D341Med (cell line): ENCODE measurements at places on chromosomes 5 and 9.
A peak's percentile ranks its signal among the peaks of the same experiment; 100 is the strongest.

DNA sequence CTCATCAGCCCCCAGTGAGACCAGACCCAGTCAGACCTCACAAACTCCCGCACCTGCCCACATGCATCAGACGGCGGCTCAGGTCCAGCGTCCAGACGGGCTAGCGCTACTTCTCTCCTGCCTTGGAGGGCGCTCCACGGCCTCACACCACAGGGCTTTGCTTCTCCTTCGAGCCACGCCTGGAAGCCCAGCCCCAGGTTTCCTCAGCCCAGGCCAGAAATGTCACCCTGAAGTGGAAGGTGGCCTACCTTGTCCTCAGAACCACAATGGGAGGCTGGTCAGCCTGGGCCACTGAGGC lies 2.8 kb downstream of the NACC2 start:
- DNase-seq = no peak

GRCh38 chr9:99919930-99920329 lies 13.5 kb downstream of the STX17 start:
- no peak for DNase-seq

- DNase-seq = no peak
Observed at GRCh38 chr5:42721484-42721883, 35.1 kb upstream of the CCDC152 start.

GRCh38 chr9:117825609-117826347 lies 121.6 kb downstream of the TLR4 start:
- no peak for DNase-seq

GRCh38 chr9:70578720-70579119 lies 164.3 kb upstream of the KLF9 start:
- DNase-seq = no peak

DNA sequence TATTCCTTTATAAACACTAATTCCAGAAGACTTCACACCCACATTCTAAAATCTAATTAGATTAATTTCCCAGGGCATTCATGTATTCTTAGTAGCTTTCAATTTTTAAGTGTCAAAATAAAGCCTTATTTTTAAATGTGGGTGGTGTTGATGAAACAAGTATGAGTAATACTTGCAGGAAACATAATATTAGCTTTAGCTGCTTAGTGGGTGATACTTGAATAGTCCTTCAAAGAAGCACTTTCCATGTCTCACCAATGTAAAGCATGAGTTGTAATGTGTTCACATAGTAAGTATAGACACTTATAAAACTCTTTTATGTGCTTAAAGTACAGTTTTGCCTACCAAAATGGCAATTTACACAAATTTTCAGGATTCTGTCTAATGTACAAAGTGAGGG lies 6.9 kb downstream of the FNBP1 start:
- DNase-seq = no peak

DNA sequence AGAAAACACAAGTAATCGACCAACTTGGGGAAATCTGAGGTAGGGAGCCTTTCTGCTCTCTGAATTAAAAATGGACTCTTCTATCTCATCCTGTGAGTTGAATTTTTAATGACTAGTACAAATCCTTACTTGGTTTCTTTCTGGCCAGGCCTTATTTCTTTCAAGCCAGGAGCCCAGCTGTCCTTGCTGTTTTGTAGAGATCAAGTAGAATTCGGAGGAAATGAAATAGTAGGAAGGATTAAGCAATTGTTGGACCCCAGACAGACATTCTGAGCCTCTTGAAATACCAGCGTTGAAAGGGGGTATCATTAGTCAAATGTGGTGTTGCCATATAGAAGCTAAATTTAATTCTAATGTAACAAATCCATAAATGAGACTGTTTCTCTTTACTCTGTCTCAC lies 53.7 kb upstream of the SMIM15 start:
- DNase-seq = no peak

DNA sequence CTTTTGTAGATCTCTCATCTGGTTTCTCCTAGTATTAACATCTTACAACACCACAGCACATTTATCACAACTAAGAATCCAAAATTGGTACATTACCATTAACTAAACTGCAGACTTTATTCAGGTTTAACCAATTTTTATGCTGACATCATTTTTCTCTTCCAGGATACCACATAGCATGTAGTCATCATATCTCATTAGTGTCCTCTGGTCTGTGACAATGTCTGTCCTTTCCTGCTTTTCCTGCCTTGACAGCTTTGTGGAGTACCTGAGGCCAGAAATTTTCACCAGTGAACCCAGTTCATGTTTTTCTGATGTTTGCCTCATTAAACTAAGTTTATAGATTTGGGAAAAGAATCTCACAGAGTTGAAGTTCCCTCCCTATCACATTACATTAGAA lies 294.7 kb upstream of the TNC start:
- DNase-seq = no peak

DNA sequence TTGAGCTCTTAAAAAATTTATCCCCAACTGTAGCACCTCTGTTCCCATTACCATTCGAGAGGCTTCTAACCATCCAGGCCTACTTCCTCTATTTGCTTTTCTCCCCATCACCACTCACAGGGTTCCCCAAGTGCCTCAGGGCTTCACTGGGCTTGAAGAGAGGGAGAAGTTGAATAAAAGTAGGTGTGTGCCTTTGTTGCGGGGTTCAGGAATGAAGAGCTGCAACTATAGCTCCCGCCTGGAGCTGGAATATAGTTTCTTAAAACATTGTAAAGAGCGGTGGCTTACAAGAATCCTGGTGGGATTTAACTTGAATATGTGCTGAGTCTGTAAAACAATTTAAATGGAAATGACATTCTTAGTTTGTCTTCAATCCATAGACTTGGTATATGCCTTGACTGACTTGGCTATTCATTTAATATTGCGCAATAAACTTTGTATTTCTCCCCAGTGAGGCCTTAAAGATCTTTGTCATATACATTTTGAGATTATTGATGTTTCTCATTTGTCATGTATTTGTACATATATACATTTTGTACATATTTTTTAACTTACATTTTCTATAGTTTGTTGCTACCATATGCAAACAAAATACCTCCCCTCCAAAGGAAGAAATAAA lies 7.2 kb downstream of the ENTREP1 start:
- DNase-seq = no peak

- DNase-seq = no peak
Observed at GRCh38 chr9:126618585-126619360, 5.0 kb downstream of the LMX1B start.

GRCh38 chr9:135095470-135096407 lies 8.3 kb downstream of the OLFM1 start:
- DNase-seq = no peak

DNA sequence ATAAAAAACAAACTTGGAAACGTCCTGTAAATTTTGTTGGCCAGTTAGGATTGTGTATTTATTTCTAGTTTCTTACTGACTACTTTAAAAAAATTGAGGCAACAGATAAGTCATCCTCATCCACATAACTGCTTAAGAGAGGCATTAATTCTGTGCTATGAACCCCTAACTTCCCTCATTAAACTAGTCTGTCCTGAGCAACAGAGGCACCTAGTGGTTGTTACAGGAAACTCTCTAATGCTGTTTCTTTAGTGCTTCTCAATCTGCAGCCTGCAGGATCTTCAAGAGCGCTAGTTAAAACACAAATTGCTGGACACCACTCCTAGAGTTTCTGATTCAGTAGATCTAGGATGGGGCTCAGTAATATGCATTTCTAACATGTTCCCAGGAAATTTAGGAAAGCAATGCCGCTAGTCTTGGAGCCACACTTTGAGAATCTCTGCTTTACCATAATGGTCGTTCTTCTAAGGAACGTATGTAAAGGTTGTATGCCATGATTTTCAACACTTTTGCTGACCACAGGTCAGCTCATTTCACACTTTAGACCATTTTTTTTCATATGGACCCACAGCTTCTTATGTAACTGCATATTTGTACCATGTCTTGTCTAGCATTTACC lies 410.1 kb upstream of the SMARCA2 start:
- peak; percentile 53 for DNase-seq

GRCh38 chr5:132313961-132314432 lies 19.8 kb downstream of the SLC22A4 start:
- DNase-seq = no peak

GRCh38 chr5:164518067-164518740 lies 1012.8 kb downstream of the MAT2B start:
- no peak for DNase-seq

- DNase-seq = no peak
Observed at GRCh38 chr5:51159164-51159563, 224.1 kb upstream of the ISL1 start.

DNA sequence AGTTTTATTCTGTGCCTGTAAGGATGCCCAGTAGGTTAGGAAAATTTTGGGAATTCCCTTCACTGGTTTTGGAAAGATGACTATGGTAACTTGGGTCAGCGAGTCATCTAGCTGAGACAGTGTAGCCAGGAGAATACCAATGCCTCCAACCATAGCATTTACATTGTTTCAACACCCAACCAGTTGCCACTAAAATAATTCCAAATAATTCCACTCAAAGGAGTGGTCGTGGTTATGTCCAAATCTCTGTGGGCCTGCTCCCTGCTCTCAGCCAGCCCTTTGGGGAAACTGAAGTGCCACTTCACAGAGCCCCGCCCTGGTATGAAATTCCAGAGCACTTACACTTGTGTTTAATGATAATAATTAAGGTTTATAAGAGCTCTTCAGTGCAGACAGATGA lies 310.5 kb downstream of the PLK2 start:
- no peak for DNase-seq

DNA sequence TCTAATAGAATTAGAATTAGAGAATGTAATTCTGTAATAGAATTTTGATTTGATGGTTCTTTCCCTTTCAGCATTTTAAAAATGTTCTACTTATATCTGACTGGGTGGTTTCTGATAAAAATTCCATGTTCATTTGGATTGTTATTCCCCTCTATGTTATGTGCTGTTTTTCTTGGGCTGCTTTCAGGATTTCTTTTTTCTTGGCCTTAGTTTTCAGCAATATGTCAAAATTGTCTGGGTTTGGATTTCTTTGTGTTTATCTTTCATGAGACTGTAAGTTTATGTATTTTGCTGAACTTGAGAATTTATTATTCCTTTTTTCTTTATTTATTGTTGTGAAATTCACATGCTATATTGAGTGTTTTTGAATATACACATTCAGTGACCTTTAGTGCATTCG lies 189.1 kb downstream of the RANBP17 start:
- no peak for DNase-seq

DNA sequence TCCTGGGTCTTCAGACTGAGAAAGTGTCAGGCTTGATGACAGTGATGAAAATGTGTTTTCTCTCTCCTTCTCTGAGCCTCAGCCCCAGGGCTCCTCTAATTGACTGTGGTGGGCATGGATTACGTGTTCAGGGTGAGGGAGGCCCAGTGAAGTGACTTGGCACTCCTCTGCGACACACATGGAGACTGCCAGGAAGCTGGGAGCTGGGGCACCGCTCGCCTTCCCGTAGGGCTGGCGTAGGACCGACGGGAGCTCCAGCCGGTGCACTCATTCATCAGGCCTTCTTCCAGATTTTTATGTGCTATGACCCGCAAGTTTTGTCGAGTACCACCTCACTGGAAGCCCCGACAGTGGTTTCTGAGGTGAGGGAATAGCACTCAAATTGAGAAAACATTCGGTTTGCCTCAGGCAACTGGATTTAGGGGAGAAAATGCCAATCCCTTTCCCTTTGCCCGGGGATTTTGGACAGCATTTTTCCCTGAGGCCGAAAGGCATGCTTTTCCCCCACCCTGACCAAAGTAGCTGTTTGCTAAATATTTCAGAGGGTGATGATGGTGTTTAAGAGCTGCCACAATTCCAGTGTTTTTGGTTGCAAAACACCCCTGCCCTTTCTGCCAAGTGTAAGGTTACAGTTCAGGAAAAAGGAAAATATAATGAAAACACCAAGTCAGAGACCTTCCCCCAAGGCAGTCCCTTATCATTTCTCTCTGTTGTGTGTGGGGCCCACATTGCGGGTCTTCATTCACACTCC lies 83.7 kb downstream of the PCSK5 start:
- DNase-seq = no peak

DNA sequence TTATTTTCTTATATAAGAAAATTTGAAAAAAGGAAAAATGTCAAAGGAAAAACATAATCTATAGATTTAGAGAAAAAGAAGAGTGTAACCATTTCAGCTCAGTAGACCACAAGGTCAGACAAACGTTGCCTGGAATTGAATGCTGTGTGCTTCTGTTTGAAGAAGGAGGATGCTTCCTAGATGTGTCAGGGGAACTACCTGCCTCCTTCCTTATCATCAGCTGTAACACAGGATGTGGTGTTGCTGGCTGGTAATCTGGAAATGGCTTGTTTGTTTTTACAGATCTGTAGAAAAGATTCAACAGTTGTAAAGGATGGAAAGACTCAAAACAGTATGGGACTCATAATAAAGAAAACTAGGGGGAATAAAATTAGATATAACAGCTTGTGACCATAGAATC lies 160.7 kb upstream of the MEF2C start:
- no peak for DNase-seq

DNA sequence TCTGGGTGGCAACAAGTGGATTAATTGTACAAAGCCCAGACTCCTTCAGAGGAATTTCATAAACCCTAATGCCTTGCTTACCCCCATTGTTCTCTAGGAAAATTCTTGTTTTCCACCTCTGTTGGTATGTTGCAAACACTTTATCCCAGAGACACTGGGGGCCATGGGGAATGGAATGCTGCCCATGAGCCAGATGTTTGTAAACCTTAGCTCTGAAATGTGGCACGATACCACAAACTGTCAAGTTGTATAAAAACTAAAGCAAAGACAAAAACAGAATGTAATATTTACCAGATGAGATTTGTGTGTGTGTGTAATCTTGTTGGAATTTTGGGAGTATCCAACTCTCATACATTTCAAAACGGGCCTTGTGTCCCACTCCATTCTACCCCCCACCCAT lies 465.0 kb downstream of the EBF1 start:
- no peak for DNase-seq

GRCh38 chr5:172453986-172454357 lies 353 bp downstream of the SH3PXD2B start:
- peak; percentile 58 for DNase-seq
